Transverse colon (tissue), 4 donors: ENCODE measurements at places on chromosomes 12 and 14. TPM values are rescaled to one million over a fixed set of nuclear protein-coding genes. Genes with fewer than 3 reads are reported as not detected.

The TAS2R20 gene
- 5.6 TPM for total RNA-seq

The CRACR2A gene
- 129 TPM for total RNA-seq

The FAM222A gene
- 3.0 TPM for total RNA-seq

The TTC6 gene
- 1.5 TPM for total RNA-seq

The TNS2 gene
- 397 TPM for total RNA-seq

The TBX3 gene
- 11.9 TPM for total RNA-seq

The MYBPC1 gene
- 151 TPM for total RNA-seq
